ENCODE measurements at places on chromosomes 12 and 14.

DNA sequence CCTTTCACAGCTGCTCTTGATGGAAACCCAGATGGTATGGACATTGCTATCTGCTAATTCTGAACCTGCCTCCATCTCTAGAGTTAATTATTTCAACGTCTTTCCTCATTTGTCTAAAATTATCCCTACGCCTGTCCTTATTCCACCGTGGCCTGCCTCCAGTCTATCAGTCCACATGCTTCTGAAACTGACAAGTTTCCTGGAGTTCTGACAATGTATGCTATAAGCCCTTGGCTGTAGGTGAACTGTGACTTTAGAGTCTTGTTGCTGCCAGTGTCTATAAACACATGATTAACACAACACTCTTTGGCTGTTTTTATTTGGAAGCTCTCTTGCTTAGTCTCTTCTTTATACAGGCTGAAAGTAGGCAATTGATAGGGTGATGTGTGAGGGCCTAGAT is 1052.9 kb downstream of the TMTC2 start:
- no peak for DNase-seq

- DNase-seq, result no peak
Observed at GRCh38 chr12:93894391-93895088, 217.4 kb downstream of the CRADD start.

- no peak for DNase-seq
Observed at GRCh38 chr14:60225265-60225664, 23.8 kb upstream of the PPM1A start.

DNA sequence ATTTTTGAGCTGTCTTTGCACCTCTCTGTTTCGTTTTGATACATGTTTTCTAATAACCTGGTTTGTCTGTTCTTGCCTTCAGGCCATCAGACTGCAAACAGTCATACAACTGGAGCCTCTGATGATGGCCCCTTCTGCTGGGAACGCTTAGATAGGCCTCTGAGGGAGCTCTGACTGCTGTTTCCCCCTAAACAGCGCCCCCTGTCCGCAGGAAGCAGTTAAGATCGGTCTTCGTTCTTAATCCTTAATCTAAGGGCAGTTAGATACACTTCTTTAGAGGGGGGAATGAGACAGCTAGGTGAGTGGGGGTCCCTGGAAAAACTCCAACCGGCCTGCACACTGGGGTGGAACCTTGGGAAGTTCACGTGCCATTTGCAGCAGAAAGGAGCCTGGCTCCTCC is 1338.8 kb upstream of the SEL1L start:
- DNase-seq, result no peak

DNA sequence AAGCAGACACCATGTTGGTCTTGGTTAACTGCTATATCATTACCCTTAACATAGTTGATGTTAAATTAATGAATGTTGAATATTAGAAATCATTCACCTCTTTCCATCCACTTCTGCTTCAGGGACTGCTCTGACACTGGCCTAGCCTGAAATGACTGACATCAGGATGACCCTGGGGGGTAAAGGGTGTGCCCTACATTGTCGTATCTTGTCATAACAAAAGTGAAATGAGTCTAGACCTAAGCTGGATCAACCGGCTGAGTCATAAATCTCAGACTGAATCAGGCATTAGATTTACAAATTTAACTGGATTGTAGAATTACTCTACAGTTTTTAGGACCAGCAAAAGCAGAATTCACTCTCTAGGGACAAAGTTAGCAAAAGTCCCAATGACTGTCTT is 35.3 kb downstream of the KICS2 start:
- DNase-seq, result no peak

- DNase-seq, result no peak
Observed at GRCh38 chr14:44941591-44941990, 20.2 kb downstream of the KLHL28 start.

- no peak for DNase-seq
Observed at GRCh38 chr14:56422703-56423213, 156.8 kb upstream of the TMEM260 start.
